ENCODE measurements at places on chromosomes 12 and 14.

GRCh38 chr14:82830596-82830995 is 1296.9 kb upstream of the SEL1L start:
- no peak for DNase-seq

- no peak for DNase-seq
Measured at GRCh38 chr12:117403586-117404139, 42.2 kb upstream of the NOS1 start.

DNA sequence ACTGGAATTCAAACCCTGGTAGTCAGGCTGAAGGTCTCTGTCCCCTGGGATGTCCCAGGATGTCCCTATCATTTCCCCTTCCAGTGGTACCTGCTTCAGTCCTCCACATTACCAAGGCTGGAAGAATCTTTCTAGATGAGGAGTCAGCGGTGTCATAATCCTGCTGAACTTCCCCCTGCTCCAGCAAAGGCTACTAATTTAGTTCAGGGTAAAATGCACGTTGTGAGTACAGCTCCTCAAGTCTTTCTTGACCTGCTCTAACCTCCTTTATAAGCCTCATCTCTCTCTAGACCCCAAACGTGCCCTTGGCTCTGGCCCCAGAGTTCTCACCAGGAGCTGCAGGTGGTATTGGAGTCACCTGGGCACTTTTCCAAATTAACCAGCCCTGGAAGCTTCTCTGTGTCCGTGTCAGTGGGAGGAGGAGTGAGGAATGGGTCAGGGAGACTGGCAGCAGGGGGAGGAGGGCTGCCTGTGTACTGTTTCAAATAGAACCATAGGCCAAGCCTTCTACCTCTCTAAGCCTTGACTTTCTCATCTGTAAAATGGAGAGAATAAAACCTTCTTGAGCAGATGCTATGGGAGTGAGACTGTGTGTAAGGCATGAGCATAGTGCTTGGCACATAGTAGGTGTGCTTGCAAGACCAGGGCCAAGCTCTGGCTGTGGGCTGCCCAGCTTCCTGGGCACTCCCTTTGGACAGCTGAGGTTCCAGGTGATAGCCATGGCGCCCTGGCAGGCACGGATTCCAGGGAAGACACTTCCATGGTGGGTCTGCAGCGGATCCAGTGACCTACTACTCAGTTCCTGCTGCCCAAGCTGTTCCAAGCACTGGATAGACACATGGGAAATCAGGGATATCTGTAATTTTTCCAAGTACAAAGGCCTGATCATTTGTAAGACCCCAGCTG is 24.5 kb downstream of the ASB2 start:
- DNase-seq: no peak

DNA sequence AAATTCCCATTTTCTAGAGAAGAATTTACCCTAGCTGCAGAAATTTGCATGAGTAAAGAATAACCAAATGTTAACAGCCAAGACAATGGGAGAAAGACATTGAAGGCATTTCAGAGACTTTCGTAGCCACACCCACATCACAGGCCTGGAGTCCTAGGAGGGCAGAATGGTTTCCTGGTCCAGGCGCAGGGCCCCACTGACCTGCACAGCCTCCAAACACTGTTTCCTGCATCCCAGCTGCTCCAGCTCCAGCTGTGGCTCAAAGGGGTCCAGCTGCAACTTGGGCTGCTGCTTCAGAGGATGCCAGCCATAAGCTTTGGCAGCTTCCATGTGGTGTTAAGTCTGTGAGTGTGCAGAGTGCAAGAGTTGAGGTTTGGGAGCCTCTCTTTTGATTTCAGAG is 6.5 kb upstream of the PRR4 start:
- DNase-seq: no peak

DNA sequence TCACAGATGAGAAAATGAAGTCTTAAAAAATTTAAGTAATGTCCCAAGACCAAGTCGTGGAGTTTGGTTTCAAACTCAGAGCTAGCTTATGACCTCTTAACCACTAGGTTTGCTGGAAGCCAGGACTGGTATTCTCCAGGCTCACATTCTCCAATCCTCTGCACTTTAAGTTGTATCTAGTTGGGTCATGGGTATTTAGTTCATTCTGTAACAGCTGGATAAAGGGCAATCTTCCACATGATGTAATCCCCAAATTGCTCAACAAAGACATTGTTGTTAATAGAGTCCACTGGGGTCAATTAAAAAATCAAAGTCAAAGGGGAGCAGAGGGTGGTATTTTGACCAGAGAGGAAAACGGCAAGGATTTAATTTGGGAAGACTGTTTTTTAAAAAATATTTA is 17.8 kb upstream of the GAS2L3 start:
- no peak for DNase-seq

- DNase-seq: no peak
Measured at GRCh38 chr12:4225571-4225970, 48.0 kb upstream of the CCND2 start.

- no peak for DNase-seq
Measured at GRCh38 chr12:44846826-44847225, 29.3 kb downstream of the NELL2 start.

- no peak for DNase-seq
Measured at GRCh38 chr14:68987653-68988036, 8.5 kb upstream of the ACTN1 start.
